ENCODE measurements at places on chromosomes 12 and 14.

DNA sequence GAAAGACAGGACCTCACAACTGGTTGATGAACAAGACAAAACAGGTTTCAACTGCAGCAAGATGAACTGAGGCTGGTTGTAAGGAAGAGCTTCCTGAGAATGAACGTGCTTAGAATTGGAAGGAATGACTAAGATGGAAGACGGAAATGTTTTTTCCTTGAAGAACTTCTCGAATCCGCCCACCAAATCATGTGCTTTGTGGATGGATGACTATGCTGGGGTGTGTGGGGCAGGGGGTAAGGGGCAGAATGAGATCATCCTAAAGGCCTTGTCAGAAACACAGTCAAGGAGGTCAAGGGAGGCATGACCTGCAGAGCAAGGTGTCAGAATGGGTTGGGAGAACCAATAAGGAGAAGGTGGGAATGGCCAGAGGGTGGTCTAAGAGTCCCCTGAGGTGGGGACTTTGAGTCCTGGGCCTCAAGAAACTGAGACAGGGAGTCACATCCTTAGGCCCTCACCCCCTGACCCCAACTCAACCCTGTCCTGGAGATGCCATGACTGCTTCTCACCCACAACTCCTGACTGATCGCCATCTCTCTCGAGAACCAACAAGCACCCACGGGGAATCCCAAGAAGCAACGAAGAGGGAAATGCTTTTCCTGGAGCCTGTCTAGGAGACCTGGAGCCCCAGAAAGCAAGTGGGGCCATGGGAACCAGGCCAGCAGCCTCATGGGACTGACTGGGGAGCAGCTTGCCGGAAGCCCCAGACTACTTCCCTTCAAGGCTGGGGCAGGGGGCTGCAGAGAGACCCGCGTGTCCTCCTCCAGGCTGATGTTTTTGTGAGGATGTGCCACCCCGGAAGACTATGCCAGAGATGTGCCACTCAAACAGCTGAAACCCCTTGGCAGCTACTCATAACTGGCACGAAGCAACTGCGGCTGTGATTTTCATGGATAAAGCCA is 84.0 kb downstream of the ACTN1 start:
- no peak for DNase-seq

- DNase-seq = peak; percentile 24
Observed at GRCh38 chr12:27185234-27186021, 58.7 kb upstream of the STK38L start.

DNA sequence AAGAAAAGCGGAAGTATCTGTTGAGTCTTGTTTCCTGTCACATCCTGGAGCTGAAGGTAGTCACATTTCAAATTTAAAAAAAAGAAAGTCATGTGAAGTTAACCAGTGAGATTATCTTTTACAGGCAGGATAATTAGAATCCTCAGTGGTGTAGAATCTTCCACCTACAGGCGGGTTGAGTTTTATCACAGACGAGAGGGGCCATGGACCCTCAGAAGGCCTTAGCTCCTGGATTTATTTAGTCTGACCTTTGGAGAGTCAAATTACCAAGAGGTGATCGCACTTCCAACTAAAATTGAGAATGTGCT is 13.0 kb upstream of the GNG2 start:
- DNase-seq = no peak

DNA sequence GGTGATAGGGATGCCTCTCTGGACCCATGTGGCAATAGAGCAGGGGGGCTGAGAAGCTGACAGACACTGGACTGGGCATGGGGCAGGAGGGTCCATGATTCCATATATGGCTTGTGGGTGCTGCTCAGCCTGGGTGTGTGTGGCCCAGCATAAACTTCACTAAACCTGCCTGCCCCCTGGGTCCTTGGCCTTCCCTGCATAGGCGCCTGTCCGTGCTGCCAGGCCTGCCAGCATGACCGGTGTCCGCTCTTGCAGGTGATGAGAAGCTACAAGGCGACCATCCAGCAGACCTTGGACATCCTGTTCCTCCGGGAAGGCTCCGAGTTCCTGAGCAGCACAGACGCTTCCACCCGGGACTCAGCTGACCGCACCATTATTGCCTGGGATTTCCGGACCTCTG is 61.6 kb downstream of the BEGAIN start:
- DNase-seq = no peak

DNA sequence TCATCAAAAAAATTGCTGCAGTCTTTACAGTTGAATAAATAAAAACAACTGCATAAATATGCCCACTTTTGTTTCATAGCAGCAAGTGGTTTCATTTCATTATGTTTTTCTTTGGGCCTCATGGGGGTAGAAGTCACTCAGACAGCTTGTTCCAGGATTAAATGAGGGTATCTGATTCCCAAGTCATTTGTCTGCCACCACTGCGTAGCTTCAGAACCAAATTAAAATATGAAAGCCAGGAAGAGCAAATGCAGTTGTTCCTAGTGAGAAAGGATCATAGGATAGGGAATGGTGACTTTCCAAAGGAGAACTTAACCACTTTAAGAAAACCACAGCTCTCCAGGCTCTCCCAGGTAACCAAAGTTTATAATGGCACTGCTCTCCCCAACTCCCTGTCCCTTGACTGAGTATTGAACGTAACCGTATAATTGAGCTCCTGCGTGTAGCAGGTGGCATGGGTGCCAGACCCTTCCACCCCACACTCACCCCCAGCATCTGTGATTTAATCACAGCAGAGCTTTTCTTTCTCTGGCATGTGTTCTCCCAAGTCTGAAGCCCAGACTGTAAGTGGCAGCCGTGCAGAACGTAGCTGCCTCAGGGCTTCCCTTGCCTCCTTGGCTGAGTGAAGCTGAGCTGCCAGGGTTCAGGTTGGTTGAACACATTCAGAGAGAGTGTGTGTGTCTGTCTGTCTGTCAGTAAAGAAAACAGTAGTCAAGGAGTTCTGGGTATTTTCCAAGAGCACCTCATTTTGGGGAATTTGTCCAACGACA is 11.3 kb upstream of the KCNH3 start:
- no peak for DNase-seq

- no peak for DNase-seq
Observed at GRCh38 chr12:131784909-131785762, 43.1 kb upstream of the MMP17 start.

DNA sequence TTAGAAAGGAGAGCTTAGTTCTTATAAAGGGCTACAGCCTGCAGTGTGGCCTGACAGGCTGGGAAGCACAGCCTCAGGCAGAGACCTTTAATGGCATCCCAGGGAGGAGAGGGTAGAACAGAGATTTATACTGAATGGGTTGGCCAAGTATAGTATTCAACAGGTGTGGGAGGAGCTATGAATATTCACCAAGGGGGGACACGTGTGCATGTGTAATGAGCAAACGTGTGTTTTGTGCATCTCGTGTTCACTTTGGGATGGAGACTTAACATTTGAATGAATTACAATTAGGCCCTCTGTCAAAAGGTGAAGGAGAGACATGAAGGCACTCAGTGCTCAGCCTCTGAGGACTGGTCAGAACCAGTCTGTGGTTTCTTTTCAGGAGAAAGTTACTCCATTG is 5.2 kb downstream of the TDP1 start:
- DNase-seq = no peak

DNA sequence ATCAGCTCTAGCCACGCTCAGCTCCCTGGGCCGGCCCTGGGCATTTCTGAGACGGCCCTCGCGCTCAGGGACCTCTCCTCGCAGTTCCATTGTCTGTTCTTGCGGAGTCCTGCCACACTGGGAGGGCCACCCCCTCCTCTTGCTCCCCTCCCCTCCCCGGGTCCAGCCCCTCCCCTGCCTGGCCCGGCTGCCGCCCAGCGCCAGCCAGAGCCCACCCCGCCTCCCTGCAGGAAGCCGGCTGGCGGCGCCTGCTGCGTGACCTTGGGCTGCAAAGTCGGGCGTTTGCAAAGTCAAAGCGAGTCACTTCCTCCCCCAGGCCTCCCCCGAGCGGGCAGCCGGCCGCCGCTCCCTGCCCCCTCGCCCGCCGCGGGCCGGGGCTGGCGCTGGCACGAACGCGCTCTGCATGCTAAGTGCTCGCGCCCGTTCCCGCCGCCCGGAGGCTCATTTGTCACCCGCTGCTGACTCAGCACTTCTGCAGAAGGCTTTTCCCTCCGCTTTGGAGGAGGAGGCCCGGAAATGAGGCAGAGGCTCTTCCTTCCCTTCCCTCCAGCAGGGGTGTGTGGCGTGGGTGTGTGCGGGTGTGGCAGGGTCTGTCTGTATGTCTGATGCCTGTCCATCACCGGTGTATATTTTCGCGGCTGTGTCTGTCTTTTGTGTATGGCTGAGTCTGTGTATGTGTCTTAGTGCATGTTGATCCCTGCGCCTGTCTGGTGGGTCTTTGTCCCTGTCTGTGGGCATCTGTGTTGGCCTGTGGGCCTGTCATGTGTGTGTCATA is 72.0 kb downstream of the IRF2BPL start:
- DNase-seq = peak; percentile 90

DNA sequence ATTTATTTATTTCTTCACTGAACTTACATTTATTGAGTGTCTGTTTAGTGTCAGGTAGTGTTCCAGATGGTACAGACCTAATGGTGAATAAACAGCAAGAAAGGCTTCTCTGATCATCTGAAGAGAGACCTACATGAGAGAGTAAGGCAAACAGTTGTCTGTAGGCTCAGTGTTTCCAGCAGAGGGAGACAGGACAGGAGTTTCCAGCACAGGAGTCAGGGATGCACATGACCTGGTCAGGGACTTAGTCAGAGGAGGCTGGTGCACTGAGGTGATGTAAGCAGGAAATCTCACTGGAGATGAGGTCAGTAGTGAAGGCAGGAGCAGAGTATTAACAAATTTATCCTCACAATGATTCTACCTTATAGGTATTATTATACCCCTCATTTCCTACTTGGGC is 233.2 kb downstream of the MDGA2 start:
- no peak for DNase-seq

GRCh38 chr14:103101963-103102688 is 7.6 kb downstream of the EXOC3L4 start:
- no peak for DNase-seq

- no peak for DNase-seq
Observed at GRCh38 chr12:117919479-117919878, 49.3 kb downstream of the KSR2 start.

GRCh38 chr12:26701604-26702215 is 131.3 kb downstream of the ITPR2 start:
- DNase-seq = no peak

DNA sequence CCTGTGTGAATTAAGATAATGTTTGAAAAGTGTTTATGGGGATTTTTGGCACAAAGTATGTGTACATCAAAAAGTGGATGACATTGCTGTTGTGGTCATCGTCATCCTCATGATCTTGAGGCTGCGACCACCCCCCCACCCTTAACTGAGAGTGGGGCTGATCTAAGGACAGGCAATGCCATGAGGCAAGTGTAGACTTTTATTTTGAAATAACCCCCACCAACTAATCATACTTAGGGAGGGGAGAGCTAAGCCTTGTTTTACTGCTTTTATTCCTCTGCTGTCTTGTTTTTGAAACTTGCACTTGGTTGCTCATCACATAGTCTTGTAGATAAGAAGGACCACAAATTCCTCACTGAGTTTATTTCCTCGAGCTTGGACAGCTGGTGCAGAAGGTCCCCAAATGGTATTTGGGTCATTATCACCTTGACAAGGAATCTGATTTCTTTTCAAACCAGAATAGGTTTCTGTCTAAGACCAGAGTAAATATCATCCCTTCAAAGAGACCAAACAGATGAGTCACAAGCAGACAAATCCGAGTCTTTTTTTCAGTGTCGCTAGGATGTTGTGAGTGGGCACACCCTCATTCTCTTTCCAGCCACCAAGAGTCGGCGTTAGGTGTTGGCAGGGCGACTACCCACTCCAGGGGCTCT is 23.9 kb upstream of the SMOC1 start:
- DNase-seq = no peak

DNA sequence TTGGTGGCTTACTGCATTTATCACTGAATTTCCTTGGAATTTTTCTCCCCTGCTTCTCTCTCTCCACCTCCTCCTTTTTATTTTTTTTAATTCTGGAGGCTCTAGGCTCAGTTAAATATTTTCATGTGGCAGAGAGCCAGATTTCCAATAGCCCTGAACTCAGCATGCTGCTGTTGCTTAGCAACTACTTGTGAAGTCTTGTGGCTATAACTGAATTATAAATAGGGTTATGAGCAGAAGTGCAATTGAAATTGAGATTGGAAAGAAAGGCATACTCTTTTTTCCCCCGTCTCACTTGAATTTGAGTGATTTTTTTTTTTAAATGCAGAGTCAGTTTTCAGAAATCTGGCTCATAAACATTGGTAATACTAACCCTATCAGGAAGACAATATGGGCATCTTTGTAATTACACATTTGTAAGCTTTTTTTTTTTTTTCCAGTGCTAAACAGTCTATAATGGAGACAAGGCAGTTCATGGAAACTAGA is 38.3 kb downstream of the ATF7IP start:
- no peak for DNase-seq

GRCh38 chr12:57552306-57552651 is 2.4 kb downstream of the KIF5A start:
- no peak for DNase-seq

GRCh38 chr14:49865431-49865859 is 12.9 kb upstream of the NEMF start:
- DNase-seq = peak; percentile 60

DNA sequence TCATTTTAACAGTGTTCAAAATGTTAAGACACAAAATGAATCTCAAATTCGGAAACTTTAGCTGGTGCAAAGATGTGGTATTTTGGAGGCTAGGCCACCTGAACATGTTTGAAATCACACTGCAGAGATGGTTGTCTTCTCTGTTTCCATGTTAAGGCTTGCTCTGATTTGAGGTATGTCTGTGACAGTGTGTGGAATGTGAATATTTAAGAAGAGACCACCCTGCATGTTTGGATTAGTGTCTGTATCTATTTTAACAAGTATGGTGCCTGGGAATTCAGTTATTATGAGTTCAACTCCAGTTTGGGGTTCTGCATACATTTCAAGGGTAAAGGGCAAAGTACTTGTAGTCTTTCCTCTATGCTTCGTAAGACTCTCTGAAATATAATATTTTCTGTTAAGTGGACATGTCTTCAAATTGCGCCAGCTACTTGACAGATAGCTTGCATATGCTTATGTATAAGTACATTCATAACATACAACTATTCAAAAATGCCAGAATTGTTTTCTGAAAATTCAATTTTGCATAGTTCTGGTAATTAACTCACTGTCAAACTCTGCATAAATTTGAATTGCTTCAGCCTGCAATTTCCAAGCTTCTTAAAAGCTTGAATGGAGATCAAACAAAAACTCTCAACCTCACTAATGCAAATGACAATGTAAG is 424.0 kb downstream of the ADAMTS20 start:
- DNase-seq = no peak

- peak; percentile 56 for DNase-seq
Observed at GRCh38 chr14:75982266-75983018, 647 bp upstream of the TGFB3 start.

DNA sequence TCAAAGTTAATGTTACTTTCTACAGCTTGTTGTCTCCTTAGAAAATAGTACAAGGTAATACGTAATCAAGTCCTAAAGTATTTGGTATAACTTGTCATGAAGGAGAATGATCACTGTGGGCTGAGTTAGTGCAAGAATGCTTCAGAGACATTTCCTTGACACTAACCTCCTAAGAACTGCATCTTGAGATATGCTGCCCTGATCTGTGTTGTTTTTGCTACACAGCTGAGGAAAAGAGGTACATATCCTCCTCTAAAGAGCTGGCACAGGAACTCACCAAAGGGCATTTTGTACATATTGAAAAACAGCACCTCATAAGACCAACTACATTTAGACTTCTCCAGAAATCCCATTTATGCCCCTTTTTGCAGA is 28.7 kb downstream of the RAP1B start:
- DNase-seq = no peak

GRCh38 chr12:31756977-31757420 is 28.2 kb upstream of the AMN1 start:
- DNase-seq = no peak

All from stimulated activated CD4-positive, alpha-beta T cell treated with anti-CD3 and anti-CD28 coated beads, TNF-alpha, amount 100 ng/mL, for 24 hours (primary cell).